ENCODE measurements at places on chromosomes 3 and 15.

GRCh38 chr3:51163051-51163450 is 222.0 kb upstream of the MANF start:
- DNase-seq: no peak

DNA sequence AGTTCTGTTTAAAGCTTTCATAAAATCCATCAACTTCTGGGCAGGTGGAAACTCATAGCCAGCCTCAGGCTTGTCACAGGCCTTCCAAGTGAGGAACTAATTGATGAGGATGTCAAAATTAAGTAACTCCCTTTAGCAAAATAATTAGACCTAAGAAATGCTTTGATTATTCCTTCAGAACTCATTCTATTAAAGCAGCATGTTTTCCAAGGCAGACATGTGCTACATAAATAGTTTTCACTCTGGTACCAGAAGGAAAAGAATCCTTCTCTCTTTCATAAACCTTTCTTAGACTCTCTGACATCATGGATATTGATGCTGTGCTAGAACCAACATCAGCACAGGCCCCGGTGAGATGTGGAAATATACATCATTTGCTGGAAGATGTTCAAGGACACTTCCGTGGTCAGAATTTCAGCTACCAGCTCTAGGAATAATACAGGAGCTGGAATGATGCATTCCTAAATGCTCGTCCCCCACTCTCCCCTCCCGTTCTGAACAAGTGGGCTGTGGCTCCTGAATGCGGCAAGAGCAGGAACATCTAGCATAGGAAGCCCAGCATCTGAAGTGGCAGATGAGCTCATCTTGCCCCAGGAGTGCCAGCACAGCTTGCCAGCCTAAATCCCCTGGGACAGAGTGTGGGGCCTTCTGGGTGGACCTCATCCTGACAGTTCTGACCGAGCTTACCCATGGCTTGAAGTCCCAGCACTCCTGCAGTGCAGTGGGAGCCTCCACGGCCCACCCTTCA is 82.4 kb downstream of the WWTR1 start:
- DNase-seq: no peak

DNA sequence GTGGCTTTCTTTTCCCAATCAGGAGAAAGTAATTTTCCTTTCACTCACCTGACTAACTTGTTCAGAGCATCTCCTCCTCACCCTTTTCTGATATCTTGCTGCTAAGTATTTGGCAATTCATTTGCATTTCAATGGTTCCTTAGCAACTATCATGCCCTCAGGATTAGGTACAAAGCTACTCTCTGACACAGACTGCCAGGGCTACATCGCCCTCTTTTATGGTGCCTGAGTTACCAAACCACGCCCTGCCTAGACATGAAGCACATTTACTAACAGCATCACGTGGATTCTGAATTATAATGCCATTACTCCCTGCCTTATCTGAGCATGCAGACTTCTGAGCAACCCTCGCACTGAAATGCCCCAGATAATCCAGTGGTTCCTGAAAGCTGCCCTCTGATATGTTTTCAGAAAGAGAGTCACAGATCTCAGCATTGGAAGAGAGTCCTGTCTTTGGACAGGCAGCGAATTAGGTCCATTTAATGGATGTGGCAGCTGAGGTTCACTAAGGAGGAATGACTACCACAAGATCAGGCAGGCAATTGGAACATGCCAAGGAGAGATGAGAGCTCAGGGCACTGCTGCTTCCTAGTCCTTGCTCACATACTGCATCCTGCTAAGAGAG is 14.5 kb downstream of the EPHB1 start:
- DNase-seq: no peak

- DNase-seq: no peak
Observed at GRCh38 chr3:100603469-100603868, 5.9 kb upstream of the ADGRG7 start.

DNA sequence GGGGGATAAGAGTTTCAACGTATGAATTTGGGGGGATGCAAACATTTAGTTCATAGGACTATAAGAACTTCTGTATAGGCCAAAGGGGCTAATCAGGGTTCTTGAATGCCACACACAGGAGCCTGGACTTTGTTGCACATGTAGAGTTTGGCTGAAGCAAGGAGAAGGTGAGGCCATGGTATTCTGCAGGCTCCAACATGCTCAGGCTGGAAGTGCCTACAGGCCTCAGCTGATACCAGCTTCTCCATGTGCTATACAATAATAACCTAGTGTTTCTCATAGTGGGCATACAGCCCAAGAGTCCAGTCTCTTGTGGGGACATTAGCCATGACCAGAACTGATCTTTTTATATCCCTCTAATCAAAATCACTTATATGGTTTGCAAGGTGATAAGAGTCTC is 399.7 kb upstream of the MCTP2 start:
- no peak for DNase-seq

- DNase-seq: no peak
Observed at GRCh38 chr15:67865766-67866165, 25.9 kb upstream of the RNU6-1 start.

- DNase-seq: no peak
Observed at GRCh38 chr3:193655831-193656433, 62.9 kb downstream of the OPA1 start.

DNA sequence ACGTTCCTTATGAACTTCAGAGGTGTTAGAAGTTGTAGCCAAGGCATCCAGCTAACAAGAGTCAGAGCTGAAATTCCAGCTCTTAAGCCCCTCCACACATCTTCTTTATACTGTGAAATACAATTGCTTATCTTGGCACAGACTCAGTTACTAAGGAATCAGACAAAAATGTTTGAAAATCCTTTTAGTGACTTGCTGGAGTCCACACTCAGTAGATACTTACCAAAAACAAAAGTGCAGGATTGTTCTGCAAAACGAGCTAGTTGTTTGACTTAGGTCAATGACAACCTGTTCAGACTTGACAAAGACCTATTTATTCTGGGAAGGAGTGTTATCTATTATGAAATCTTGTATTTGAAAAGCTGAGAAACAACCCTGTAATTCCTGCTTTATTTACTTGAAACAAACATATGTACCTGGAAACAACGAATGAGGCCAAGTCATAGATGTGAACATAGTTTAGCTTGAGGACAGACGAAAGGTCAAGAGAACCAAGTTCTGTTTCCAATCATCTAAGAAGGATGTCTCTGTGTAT is 38.5 kb downstream of the B3GNT5 start:
- no peak for DNase-seq

GRCh38 chr3:187085933-187086332 is 53.4 kb downstream of the RPL39L start:
- no peak for DNase-seq

GRCh38 chr15:83992324-83993031 is 243.1 kb upstream of the GOLGA6L4 start:
- no peak for DNase-seq

DNA sequence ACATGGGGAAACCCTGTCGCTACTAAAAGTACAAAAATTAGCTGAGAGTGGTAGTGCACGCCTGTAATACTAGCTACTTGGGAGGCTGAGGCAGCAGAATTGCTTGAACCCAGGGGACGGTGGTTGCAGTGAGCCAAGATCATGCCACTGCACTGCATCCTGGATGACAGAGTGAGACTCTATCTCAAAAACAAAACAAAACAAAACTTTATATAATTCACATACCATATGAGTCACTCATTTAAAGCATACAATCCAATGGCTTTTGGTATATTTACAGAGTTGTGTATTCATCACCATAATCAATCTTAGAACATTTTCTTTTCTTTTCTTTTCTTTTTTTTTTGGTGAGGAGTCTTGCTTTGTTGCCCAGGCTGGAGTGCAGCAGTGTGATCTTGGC is 8.7 kb downstream of the PXK start:
- no peak for DNase-seq

DNA sequence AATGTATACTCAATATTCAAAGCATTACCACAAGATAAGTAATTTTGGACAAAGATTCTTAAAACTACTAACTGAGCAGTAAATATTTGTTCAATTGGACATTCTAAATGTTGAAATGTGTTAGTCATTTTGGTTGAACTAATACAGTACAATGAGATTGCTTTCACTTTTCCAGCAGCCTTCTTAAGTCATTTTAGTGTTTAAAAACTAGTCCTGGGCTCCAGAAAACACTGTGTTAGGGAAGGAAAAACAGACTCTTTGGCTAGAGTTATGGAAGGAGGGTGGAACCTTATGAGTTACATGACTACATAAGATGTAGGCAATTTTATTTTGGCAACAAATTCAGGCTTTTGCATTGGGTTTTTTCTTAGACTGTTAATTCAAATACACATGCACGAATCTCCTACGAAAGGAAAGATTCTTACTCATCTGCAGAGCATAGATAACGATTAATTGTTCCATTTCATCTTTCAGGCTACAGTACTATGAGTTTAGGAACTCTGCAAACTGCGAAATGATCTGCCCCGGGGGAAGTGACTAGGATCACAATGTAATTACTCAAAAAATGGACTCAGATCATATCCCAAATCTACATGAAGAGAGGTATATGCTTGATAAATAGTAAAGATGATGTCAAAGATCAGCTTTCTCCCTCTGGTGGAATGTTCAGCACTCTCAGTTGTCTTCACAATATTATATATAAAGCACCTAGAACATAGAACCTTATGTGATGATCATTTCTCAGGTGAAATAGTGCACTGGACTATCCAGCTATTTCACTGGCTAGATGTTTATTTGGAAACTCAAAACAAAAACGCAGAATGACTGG is 492.8 kb upstream of the MDFIC2 start:
- no peak for DNase-seq

DNA sequence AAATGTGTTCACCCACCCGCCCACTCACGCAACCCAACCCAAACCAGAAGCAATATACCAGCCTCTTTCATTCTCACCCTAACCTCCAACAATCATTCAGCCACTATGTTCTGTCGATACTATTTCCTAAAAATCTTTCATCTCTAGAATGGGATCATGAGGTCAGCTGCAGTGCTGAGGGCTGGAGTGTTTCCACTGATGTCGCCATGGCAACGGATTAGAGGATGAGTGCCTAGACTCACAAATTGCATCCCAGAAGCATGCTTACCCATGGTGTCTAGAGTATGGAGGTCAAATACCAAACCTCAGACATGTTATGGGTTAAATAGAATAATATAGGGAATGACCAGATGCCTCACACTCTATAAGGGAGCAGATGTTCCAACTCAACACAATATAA is 138.5 kb downstream of the GABRB3 start:
- no peak for DNase-seq

- DNase-seq: no peak
Observed at GRCh38 chr3:134197681-134198261, 52.9 kb downstream of the RYK start.

- DNase-seq: no peak
Observed at GRCh38 chr15:98002866-98003265, 42.4 kb downstream of the ARRDC4 start.

DNA sequence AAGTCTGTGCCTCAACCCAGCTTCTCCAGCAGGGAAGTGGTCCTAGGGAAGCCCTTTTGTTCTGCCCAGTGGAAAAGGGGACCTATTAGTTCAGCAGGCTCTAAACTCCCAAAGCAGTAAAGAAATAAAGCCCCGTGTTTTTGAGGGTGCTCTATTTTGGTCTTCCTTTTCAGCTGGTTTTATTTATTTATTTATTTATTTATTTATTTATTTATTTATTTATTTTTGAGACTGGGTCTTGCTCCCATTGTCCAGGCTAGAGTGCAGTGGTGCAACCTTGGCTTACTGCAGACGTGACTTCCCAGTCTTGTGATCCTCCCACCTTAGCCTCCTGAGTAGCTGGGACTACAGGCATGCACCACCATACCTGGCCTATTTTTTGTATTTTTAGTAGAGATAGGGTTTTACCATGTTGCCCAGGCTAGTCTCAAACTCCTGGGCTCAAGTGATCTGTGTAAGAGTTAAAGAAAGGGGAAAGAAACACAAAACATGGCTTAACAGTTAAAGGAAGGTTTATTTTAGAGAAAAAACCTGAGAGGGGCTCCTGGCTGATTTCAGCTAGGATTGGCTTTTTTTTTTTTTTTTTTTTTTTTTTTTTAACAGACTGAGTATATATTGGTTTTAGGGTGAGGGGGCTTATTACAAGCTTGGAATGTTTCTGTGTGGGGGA is 154.6 kb downstream of the CLSTN2 start:
- no peak for DNase-seq

DNA sequence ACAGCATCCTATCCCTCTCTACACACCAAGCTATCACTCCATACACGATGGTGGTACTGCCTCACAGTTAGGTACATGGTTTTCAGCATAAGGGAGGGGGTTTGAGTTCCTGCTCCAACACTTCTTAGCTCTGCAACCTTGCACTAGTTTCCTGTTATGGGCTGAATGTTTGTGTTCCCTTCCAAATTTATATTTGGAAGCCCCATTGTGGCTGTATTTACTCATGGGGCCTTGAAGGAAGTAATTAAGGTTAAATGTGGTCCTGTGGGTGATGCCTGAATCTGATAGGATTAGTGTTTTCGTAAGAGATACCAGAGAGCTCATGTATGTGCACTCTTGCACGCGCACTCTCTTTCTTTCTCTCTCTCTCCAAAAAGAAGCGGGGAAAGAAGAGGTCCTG is 259.4 kb downstream of the RORA start:
- DNase-seq: no peak

- no peak for DNase-seq
Observed at GRCh38 chr3:44833394-44833793, 28.3 kb upstream of the TMEM42 start.
